Stimulated activated CD4-positive, alpha-beta T cell treated with anti-CD3 and anti-CD28 coated beads, Interleukin-4, amount 100 ng/mL, for 48 hours (primary cell): ENCODE measurements at places on chromosomes 3 and 15.

GRCh38 chr3:32601722-32602121 is 31.1 kb upstream of the DYNC1LI1 start:
- DNase-seq: no peak

- DNase-seq: no peak
Observed at GRCh38 chr3:48415251-48415953, 14.5 kb downstream of the PLXNB1 start.

- no peak for DNase-seq
Observed at GRCh38 chr15:32636908-32637567, 4.5 kb upstream of the SCG5 start.

DNA sequence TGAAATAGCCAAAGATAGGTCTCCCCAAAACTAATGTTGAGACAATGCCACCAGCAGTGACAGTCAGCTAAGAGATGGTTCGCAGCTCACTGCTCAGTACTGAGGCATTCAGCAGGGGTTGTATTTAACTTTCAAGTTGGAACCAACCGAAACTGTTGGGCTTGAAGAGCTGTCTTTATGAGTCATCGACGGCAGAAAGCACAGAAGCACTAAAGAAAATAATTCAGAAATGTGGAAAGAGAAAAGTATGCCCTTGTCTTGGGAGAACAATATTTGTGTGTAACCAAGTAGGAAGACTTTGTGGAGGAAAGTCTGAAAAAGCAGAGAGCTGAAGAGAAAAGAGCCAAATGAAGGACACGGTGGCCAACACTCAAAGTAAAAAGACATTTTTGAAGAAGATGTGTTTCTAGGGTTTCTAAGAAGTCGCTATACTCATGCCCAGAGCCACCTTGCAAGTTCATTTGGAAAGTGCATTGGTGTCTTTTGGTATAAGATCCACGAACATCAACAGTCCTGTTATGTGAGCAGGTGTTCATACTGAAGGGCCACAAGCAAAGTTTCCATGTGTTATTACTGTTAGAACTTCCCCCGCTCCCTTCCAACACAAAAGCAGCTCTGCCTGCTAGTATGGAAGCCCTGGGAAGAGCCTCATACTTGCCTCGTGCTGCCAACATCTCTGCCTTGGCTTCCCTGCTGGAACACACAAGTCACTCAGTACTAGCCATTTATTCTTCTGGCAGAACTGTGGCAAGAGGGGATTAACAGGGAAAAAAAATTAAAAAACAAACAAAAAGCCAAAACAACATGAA is 4.1 kb upstream of the RARB start:
- no peak for DNase-seq

GRCh38 chr3:71309342-71309741 is 274.2 kb downstream of the FOXP1 start:
- peak; percentile 41 for DNase-seq
